ENCODE measurements at places on chromosomes 2 and 18.
A peak's percentile ranks its signal among the peaks of the same experiment; 100 is the strongest.

- DNase-seq, result no peak
These were observed 164.8 kb downstream of the MYO5B start for GRCh38 chr18:50030146-50030545.

DNA sequence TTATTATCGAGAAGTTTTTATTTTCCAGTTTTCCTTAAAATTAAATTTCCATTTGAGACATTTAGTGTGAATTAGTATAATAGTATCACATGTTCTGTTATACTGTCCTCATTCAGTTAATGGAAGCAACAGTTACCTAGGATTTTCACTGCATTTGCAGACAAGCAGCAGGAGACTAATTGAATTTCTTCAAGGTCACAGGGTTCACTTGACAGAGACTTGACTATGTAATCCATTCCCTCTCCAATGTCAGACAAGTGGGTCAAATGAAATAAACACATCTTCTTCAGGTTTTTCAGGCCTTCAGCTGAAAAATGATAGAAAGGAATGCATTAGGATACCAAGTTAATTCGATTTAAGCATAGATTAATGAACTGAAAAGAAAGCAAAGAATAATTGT lies 26.7 kb downstream of the NLRC4 start:
- DNase-seq, result no peak

GRCh38 chr2:28592481-28592880 lies 96.6 kb downstream of the PLB1 start:
- no peak for DNase-seq

- DNase-seq, result peak; percentile 42
These were observed at the start of gene SIX3 for GRCh38 chr2:44941551-44942234. Gene SIX3 (plus strand): TSS chr2:44941702. CDS start chr2:44942105, 403 bp downstream.

- DNase-seq, result no peak
These were observed 36.5 kb downstream of the COLEC12 start for GRCh38 chr18:463827-464541.

GRCh38 chr2:29010946-29011345 lies 29.8 kb downstream of the TOGARAM2 start:
- DNase-seq, result no peak

DNA sequence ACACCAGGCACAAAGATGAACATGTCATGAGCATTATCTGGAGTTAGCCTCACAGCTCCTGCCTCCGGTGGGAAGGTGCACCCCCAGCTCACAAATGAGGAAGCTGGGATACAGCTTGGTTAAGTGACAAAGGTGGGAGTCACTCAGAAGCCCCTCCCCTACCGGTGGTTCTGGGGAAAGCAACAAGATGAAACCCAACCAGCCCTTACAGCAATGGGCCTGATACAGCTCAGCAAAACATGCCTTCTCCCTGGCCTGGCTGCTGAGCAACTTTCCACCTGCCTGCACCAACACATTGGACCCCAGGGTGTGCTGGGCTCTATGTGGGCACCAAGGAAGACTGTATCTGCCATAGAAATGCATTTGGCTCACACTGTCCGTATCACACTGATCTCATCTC lies 113.2 kb downstream of the GYPC start:
- DNase-seq, result no peak

- no peak for DNase-seq
These were observed 105.1 kb upstream of the STON1 start for GRCh38 chr2:48424866-48425265.

DNA sequence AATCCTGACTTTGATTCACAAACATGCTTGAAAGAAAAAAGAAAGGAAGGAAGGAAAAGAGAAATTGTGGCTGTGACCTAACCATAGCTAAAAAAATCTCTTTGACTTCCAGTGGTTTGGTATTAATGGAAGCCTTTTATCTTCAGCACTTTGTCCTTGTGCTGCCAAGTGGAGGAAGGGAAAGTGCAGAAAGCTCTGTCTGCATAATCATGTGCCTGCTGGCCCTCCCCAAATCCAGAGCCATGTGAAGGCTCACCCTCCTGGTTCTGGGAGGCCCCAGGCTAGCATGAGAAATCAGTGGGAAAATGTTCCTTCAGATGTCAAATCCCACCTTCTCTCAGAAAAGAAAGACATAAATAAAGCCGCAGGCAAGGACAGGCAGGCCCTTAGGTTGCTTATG lies 48.3 kb upstream of the BMPR2 start:
- no peak for DNase-seq

GRCh38 chr2:152099367-152100050 lies 665 bp upstream of the CACNB4 start:
- no peak for DNase-seq

- no peak for DNase-seq
These were observed 285.7 kb upstream of the DCC start for GRCh38 chr18:52054324-52054723.

GRCh38 chr2:20622296-20622686 lies 28.6 kb downstream of the HS1BP3 start:
- no peak for DNase-seq

- no peak for DNase-seq
These were observed 1225.8 kb downstream of the SUCLG1 start for GRCh38 chr2:83233326-83233725.

DNA sequence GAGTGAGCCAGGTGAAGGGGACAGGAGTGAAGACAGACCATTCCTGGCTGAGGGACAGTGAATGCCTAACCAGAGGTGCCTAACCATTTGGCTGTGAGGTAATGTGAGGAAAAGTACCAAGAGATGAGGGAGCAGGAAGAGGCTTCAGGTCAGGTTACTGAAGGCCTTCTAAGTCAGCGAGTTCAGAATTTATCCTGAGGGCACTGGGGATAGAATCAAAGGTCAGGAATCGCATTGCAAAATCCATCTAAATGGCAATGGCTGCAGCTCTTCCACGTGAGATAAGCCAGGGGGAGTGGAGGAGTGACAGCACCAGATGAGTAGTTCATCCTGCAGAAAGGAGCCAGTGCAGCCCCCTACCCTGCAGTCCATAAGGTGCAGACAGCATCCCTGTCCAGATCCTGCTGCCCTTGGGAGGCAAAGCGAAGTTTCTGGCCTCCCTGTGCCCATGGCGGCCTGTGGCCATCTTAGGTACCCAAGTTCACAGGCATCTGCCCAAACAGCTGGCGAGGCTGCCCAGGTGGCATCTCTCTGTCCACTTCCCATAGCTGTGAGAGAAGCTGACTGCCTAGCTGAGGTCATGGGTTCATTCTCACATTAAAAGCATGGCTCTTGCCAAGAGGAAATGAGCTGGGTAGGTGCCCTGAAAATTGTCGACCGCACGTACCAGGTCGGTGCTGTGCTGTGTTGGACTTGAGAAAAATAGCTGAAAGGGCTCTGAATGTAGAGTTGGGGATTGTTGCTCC lies 49.5 kb downstream of the CYP27C1 start:
- DNase-seq, result no peak

DNA sequence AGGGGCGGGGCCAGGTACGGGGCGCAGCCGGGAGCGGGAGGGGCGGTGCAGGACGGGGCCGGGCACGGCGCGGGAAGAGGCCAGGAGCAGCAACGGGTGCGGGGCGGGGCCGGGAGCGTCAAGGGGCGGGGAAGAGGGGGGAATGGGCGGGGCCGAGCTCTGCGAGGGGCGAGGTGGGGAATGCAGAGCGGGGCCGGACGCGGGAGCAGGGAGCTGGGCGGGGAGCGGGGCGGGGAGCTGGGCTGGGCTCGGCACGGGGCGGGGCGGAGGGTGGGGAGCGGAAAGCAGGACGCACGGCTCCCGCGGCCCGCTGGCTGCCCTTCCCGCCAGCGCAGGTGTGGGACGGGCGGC lies at the start of gene IMPA2:
TSS of gene IMPA2 (plus strand) at position 316 of the 351 bp plus-strand sequence. CDS start 163 bp downstream, outside the sequence.
- no peak for DNase-seq

GRCh38 chr2:185108588-185108987 lies 510.3 kb downstream of the ZNF804A start:
- DNase-seq, result no peak

DNA sequence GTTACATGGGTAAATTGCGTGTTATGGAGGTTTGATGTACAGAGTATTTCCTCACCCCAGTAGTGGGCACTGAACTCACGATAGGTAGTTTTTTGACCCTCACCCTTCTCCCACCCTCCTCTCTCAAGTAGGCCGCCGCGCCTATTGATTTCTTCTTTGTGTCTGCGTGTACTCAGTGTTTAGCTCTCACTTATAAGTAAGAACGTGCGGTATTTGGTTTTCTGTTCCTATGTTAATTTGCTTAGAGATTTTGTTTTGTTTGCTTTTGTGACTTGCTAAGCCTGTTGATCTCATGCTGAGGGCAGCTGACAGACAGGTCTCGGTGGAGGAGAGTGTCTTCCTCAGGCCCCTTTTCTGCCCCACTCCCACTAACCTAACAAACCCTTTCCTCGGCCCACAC lies 36.2 kb downstream of the ACOXL start:
- DNase-seq, result no peak

DNA sequence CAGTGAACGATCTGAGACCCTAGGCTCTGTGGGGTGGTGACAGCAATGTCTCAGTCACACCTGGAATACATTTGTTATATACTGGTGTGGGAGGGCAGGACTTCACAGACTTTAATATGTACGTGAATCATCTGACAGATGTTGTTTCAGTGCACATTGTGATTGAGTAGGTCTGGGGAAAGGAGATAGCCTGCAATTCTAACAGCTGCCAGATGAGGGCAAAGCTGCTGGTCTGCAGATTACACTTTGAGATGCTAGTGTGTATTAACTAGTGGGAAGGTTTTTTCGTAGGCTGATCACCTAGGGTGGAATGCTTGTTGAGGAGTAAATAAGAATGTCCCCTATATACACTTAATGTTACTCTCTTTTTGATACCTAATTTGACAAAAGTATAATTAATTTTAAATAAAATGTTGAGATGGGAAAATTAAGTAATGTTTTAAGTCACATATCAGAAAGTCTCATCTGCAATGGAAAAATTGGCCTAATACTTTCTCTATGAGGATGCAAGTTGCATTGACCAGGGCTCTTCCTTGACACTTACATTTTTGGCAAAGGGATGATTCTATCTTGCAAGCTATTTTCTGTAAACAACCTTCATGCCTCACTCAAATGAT lies 496.9 kb upstream of the HNMT start:
- DNase-seq, result no peak

- no peak for DNase-seq
These were observed 60.3 kb downstream of the VRK2 start for GRCh38 chr2:58106896-58107295.

DNA sequence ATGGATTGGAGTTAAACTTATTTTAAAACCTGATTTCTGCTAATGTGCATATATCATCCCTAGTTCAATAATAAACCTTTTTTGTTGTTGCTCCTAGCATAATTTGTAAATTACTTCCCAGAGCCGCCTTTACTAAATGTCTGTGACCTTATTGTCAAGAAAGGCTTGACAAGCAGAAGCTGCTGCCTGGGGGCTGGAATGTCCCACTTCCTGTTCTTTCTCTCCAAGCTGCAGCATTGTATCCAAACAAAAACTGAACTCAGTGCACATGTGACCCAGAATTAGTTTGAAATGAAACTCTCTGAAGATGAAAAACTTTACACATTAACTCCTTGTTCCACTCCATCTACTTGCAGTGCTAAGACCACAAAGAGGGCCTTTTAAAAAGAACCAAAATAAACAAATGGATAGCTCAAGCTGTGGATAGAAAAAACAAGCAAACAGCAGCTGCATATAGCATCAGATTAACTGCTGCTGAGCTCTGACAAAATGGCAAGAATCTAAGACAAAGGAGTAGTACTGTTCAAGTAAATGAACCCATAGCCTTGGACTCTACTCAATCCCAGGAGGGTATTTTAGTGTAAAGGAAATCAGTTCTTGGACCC lies 99.8 kb upstream of the NEUROD1 start:
- no peak for DNase-seq

DNA sequence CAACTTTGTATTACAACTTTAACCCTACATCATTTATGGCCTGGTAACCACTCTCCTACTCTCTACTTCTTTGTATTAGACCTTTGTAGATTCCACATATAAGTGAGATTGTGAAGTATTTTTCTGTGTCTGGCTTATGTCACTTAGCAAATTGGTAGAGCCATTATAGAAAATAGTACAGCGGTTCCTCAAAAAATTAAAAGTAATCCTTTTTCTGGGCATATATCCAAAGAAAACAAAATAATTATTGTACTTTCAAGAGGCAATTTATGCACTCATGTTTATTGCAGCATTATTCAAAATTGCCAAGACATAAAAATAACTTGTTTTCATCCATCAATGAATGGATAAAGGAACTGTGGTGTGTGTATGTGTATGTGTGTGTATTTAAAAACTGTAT lies 537.5 kb upstream of the FSIP2 start:
- DNase-seq, result no peak

DNA sequence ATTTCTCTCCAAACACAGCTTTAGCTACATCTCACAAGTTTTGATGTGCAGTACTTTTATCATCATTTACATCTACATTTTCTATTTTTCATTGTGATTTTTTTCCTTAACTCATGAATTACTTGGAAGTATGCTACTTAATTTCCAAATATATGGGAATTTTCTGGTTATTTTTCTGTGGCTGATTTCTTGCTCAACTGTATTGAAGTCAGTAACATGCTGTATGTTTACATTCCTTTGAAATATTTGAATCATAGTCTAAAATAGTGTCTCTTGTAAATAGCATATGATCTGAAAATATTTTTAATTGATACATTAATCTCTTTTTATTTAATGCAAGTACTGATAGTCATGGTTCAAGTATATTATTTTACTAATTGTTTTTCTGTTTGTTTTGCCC lies 26.0 kb upstream of the GALNT5 start:
- no peak for DNase-seq

GRCh38 chr2:12320991-12321641 lies 395.6 kb upstream of the TRIB2 start:
- DNase-seq, result no peak

DNA sequence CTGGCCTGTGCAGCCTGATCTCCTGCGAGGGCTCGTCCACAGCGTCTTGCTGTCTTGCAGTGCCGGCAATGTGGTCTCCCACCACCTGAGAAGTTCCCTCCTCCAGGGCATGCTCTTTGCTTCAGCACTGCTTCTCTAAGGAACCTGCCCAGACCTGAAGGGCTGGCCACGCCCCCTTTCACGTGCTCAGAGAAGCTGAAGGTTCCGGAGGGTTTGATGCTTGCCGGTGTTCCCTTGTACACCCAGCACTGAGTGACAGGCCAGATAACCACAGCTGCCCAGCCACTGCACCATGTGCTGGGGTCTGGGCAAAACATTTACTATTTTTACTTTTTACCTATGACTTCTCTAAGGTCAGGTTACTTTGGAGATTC lies 1.7 kb upstream of the POLR2D start:
- no peak for DNase-seq

DNA sequence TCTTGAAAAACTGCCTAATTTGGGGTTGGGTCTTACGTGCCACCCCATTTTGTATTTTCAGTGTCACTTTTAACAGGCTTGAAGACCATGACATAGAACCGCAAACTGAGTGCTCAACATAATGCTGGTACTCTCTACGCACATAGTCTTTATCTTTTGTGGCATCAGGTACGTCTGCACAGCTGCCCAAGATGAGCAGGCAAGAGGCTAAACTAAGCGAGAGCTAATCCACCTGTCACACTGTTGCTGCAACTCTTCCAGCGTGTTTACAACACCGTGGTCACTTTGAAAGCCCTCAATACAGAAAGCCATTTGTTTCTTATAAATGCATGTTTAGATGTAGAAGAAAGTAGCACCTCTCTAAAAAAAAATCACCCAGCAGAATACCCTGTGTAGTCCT lies 270.0 kb upstream of the TCF4 start:
- DNase-seq, result no peak

- DNase-seq, result no peak
These were observed 469.4 kb upstream of the SPRED2 start for GRCh38 chr2:65901756-65902155.

- DNase-seq, result no peak
These were observed 153.0 kb downstream of the ICOS start for GRCh38 chr2:204089574-204089973.

All from GM18507 (cell line).